ENCODE measurements at places on chromosomes 5 and 9.

DNA sequence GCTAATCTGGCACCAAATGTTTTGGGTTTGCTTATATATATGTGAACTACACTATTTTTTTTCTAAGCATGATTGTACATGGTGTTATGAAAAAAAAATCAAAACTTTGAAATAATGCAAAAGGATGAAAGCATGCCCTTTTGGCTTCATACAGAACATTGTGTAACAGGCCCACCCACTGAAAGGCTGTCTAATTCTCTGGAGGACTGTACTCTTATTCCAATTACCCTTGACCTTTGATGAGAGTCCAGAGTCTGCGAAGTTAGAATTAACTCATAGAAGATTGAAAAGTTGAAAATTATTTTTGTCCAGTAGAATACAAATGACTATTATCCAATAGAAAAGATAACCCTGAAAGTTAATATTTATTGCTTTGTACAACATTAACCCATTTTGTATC, 117.4 kb downstream of the ADAMTS12 start:
- DNase-seq: no peak

DNA sequence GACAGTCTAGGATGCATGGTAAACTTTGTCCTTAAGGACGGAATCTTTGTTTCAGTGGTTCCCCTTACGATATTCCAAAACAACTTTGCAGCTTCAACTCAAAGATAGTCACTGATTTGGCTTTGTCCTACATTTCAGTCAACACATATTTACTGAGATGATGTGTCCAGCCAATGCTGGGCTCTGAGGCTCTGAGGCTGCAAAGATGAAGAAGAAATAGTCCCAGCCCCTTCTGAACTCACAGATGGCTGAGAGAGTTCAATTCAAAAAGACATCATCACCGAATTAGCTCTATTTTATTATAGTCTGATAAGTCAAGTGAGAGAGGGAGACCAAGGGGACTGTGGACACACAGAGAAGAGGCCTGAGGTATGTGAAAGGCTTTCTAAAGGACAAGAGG, 544.0 kb downstream of the ACTL7B start:
- no peak for DNase-seq

GRCh38 chr5:173339286-173339685, 11.1 kb upstream of the STC2 start:
- DNase-seq: no peak

DNA sequence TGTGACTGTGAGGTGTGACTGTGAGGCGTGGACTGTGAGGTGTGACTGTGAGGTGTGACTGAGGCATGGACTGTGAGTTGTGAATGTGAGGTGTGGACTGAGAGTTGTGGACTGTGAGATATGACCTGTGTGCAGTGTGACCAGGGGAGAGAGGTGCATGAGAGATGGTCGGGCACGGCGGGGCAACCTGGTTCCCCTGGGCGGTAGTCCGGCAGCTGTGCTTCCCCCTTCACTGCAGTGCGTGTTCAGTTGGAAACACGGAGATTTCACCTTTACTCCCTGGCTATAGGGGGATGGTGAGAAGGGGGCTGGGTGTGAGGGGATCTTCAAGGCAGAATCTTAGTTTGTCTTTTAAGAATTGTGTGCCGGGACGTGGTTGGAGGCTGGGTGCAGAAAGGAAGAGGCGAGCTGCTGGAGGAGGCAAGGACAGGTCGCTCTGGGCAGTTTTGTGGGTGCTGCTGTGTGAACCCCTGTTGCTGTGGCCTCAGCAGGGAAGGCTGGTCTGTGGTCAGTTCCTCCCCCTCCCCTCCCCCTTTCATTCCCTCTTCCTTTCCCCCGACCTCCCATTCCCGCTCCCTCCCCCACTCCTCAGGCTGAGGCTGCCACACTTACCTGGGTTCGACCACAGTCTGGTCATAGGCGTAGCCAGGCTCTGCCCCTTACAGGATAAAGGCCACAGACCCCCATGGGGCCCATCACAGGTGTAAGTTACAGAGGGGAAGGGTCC, 39.3 kb downstream of the CEP72 start:
- no peak for DNase-seq

DNA sequence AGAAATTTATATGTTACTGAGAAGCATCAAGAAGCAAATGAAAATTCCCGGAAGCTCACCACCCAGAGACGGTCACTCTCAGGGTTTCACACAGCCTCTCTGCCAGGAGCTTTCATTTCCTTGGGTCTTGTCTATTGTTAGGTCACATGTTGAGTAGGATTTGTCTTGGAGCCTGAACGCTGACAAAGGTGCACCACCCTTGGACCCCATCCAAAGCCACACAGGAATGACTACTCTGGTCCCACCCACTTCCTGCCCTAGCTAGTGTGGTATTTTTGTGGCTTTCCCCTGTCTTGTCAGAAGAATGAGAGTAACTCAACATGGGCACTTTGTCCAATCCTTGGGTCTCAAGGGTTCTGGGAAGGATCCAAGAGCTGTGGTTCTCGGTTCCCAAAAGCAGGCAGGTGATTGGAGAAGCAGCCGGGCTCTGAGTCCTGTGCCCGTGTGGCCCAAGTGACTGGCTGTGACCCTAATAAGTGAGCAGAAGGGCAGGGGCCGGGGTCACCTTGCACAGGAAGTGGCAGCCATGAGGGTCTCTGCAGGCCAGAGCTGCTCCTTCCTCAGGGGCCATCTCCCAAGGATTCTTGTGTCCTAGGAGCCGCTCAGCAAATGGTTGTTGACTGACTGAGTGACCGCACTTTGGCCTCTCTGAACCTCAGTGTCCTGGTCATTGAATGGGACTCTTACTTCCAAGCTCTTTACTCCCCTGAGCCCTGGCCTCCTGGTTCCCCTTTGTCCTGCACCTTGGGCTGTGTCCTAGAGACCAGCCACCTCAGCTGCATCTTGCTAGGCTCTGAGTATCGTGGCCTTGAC, 6.9 kb downstream of the FGD3 start:
- DNase-seq: peak; percentile 74

GRCh38 chr9:129648764-129649115, 6.8 kb upstream of the ASB6 start:
- no peak for DNase-seq

DNA sequence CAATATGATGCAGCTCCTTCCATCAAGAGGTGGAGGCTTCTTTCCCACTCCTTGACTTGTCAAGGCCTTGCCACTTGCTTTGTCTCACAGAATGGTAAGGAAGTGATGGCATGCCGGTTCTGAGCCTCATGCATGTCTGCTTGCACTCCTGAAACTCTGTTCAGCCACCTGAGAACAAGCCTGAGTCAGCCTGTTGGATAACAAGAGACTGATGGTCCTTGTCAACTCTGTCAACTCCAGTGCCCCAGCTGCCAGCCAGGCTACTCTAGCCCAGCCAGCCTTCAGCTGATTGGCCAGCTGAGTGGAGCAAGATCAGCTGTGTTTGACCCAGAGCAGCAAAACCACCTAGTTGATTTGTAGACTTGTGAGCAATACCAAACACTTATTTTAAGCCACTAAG, 4.4 kb upstream of the TENT4A start:
- DNase-seq: no peak

DNA sequence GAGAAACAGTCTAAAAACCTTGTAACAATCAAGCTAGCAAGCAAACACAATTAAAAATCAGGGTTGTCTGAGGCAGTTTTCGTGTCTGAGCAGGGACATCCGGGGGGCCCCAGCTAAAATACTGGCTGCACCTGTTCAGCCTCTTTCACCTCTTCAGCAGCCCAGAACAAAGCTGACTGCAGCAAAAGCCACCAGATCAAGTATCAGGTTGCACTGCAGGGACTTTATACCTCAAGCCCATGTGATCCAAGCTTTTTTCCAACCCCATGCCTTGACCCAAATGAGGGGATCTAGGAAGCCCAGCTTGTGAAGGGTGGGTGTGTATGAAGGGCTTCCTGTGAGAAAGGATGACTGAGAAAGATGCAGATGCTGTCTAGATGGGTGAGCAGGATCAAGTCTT, 133.4 kb downstream of the SEMA6A start:
- DNase-seq: no peak

- DNase-seq: no peak
These were observed 73.0 kb downstream of the PTPDC1 start for GRCh38 chr9:94157050-94157801.

DNA sequence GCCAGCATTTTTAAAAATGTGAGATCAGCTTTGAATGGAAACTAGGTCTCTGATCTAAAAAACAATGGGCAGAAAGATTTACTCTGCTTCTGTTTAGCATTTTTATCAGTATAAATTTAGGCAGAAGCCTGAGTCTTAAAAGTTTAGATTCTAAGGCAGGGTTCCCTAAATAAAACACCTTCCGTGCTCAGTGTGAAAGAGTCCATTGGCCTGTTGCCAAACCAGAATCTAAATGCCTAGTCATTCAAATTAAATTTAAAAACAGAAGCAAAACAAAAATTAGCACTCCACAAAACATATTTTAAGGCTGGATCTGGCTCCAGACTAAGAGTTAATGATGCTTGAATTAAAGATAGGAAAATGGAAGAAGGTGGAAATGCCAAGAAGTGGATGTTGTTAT, 4.5 kb downstream of the TYRP1 start:
- no peak for DNase-seq

DNA sequence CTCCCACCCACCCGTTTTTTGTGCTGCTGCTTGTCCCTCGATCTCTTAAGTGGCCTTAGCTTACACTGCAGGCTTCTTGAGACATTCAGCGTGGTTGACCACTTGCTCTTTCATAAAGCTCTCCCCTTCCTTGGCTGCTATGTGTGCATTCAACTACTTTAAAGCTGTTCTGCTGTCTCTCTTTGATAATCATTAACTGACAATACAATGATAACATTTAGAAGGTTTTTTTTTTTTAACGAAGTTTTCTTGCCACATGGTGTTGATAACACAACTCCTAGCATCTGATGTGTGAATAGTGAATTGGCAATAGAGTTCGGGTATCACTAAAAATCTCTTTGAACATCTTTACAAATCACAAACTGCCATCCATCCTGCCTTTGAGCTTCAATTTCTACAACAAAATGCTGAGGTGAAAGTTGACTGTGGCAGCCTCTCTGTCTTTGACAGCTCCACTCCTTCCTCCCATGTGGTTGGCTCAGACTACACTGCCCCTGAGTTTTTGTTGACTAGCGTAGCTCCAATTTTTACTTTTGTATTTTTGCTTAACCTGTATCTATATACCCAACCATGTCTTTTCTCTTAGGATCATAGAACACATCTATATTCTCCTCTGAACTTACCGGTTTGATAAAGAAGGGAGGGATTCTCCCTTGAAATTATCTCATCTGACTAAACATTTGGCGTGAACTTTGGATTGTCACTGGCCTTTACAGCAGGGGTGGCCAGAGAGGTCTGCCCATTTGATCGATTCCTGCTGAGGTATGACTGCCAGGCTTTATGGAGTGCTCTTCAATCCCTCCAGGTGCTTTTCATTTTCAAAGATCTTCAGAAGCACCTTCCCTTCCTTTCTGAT, 409.4 kb upstream of the CD180 start:
- no peak for DNase-seq

DNA sequence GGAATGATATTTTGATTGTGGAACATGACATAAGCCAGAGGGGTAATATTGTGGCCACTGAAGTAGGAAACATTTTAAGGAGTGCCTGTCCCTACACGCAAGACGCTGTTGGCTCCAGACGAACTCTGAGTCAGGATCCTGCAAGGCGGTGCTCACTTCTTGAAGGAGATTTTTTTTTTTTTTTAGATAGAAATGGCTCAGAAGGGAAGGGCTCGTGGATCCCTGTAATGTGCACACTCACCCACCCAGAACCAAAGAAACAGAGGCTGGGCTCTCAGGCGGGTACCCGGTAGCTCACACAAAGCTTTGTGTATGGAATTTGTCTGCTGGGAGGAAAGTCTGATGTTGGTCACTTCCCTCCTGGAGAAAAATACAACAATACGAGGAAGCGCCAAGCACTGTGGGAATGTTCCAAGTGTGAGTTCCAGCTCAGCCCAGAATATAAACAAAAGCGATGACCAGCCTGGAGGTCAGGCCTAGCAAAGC, 25.7 kb downstream of the RAPGEF1 start:
- DNase-seq: no peak

Data from stimulated activated CD4-positive, alpha-beta T cell treated with anti-CD3 and anti-CD28 coated beads, Interleukin-4, amount 100 ng/mL, for 48 hours (primary cell).